ENCODE measurements at places on chromosomes 4 and X.

DNA sequence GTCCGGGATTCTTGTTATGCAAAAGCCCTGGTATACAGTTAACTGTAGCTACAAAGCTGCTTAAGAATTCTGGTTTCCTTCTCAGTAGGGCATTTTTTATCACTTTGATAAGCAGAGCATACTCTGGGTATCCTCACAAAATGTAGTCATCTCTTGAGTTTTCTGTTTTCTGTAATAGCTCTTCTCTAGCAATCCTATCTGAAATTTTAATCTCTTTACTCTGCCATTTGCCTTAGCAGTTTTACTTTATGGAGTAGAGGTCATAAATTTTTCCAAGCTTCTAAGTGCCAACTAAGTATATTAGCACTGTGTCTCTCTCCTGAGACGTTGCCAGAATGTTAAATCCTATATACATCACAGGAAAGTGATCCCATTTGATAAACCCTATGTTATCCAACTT lies 28.0 kb upstream of the BANK1 start:
- no peak for DNase-seq

GRCh38 chr4:2949782-2950125 lies 13.5 kb downstream of the NOP14 start:
- no peak for DNase-seq

DNA sequence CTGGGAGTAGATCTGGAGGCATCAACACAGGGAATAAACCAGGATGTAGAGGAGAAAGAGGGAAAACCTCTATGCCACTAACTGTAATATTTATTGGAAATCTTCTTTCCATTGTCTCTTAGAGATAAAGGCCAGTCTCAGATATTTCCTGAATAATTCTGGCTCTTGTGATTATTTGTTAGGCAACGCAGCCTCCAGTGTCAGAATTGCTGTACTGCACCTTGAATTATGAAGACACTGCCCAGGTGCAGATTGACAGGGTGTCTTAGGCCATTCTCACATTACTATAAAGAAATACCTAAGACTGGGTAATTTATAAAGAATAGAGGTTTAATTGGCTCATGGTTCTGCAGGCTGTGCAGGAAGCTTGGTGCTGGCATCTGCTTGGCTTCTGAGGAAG lies 100.7 kb upstream of the ZDHHC15 start:
- DNase-seq = no peak

GRCh38 chr4:161225327-161225726 lies 938.5 kb downstream of the FSTL5 start:
- no peak for DNase-seq

- no peak for DNase-seq
These were observed 68.9 kb downstream of the HTRA3 start for GRCh38 chr4:8338351-8338961.

GRCh38 chr4:5707366-5707765 lies 993 bp downstream of the EVC2 start:
- DNase-seq = no peak

- DNase-seq = no peak
These were observed 367.8 kb upstream of the RASGEF1B start for GRCh38 chr4:81839347-81840042.

DNA sequence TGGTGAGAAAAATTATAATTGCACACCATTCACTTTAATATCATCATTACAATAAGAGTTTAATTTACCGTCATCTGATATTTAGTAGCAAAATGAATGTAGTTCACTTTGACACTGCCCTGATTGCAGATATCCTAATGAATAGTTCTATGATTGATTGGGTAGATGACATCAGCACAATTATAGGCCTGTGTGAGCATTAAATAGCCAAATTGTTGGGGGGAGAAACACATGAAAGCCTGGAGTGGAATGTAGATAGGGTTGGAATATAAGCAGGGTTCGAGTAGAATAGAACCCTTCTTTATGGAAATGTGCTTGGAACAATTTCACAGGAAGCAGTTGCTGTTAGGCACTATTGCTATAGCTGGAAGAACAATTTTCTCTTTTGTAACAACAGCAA lies 1526.2 kb downstream of the RPA4 start:
- no peak for DNase-seq

DNA sequence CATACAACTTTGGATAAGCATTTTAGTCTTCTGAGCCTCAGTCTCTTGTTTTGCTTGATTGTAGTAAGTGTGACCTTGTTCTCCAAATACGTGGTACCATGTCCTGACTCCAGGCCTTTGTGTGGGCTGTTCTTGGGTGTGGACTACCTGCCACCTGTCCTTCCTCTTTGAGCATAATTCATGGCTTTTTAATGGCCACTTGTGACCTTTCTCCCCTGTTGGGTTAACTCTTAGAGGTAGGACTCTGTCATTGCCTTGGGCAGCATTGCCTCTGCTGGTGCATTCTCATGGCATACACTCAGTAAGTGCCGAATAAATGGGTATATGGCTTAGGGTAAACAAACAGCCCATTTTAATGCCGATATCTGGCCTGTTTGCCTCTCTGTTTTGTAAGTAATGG lies 3.0 kb downstream of the NSD2 start:
- no peak for DNase-seq

- no peak for DNase-seq
These were observed 260.8 kb upstream of the VCX start for GRCh38 chrX:7582191-7582590.

DNA sequence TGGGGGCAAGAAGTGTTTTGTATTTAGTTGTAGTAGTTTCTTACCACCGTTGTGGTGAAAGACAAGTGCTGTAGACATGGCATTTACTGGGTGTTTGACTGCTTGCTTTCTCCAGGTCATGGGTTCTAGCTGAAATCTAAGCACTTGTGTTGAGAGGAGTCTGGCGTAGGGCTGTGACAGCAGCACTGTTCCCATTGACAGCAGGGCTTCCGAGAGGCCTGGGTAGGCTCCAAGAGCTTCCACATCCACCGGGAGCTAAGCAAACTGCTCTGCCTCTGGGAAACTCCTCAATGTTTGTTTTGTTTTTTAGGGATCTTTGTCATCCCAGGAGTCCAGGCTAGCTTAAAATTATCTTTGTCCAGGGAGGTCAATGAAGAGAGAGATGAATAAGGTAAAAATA lies 44.3 kb downstream of the BMPR1B start:
- peak; percentile 39 for DNase-seq

DNA sequence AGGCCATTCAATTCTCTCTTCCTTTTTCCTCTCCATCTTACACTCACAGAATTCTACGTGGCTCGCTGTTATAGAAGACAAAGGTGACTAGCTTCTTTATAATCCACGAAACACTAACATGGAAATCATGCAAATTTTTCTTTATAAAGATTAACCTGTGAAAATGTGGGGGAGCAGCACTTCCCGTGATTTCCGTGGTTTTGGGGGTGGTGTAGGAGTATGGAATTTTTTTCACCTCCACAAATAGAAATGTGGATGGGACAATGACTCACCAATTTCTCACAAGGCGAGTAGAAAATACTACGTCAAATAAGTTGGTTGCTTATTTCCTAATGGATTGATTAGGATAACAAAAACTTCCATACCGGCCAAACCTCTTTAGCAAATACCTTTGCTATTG lies 719.2 kb upstream of the TENM3 start:
- DNase-seq = no peak

- DNase-seq = no peak
These were observed 143.3 kb downstream of the BANK1 start for GRCh38 chr4:101933855-101934254.

DNA sequence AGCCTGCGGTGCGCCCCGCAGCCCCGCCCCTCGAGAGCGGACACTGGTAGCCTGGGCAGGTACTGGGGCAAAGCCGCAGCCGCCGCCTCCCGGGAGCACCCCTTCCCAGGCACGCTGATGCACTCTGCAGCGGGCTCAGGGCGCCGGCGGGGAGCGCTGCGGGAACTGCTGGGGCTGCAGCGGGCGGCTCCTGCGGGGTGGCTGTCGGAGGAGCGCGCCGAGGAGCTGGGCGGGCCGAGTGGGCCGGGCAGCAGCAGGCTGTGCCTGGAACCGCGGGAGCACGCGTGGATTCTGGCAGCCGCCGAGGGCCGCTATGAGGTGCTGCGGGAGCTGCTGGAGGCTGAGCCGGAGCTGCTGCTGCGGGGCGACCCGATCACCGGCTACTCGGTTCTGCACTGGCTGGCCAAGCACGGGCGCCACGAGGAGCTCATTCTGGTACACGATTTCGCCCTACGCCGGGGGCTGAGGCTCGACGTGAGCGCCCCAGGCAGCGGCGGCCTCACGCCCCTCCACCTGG lies 401 bp downstream of the SOWAHD start:
- DNase-seq = no peak

DNA sequence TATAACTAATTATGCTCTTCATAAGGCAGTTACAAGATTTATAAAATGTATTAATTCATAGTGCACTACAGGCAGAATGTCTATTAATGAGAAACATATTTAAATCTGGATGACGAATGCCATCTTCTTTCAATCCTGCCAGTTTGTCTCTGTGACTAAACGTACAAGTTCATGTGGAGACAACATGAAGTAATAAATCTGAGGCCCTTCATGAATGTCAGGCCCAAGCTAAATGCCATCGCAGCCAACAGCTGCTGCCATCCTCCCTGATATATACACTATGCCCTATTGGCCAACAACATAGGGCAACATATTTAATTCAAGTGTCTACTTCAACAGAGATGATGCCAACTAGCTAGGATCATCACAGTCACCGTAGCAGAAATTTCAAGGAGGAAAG lies 43.7 kb downstream of the TSPAN5 start:
- no peak for DNase-seq

GRCh38 chr4:17557880-17558279 lies 19.1 kb upstream of the LAP3 start:
- DNase-seq = no peak

DNA sequence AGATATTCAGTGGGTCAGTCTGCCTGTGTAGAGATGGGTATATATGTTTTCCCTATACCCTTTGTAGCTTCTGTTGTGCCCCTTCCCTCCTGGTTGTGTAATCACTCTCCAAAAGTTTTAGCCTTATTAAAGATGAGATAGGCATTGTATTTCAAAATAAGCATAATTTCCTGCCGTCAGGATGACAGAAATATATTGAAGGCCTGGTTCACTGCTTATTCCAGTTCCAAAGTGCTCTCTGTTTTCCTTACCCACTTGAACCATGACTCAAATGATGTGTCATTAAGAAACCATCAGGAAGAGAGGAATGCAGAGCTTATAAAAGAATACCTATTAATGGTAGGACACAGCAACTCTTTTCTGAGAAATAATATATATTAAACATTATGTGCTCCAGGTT lies 178.5 kb downstream of the GABRB1 start:
- DNase-seq = no peak

DNA sequence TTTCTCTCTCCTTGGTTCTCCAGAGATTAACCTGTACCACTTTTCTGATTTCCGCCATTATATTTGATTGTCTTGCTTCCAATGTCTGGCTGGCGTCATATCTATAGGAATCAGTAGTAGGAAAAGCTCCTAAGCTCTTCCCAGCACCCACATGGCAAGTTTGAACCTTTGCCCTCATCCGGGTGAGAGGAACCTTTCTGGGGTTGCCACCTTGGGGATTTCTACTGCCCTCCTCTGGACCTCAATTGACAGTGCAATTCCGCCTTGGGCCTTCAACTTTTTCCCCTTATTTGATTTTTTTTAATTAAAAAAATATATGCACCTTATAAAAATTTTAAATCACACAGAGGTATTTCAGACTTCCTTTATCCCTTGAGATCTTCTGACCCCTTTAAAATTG lies 2.0 kb upstream of the CXorf66 start:
- DNase-seq = no peak

DNA sequence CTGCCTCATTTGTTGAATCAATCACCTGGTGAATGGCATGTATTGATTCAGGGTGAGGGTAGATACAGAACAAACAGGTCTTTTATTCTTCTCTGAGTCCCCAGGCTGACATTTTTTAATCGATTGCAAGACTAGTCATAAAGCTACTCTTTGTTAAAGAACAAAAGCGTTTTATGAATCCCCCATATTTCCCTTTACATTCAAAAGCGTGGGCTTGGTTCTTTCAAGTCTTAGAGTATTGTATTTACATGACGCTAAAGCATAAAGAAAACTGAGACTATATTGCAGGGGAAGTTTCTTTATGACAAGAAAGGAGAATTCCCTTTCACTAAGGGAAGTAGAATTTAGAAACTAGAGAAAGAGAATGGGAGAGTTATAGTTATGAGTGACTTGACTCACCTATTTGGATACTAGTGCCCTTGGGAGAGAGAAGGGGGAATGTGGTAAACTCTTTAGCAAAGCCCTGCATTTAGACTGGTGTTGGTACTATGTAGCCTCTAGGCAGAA lies 69.3 kb upstream of the PDE5A start:
- no peak for DNase-seq

- no peak for DNase-seq
These were observed 234.3 kb downstream of the HS3ST1 start for GRCh38 chr4:11194431-11194830.

DNA sequence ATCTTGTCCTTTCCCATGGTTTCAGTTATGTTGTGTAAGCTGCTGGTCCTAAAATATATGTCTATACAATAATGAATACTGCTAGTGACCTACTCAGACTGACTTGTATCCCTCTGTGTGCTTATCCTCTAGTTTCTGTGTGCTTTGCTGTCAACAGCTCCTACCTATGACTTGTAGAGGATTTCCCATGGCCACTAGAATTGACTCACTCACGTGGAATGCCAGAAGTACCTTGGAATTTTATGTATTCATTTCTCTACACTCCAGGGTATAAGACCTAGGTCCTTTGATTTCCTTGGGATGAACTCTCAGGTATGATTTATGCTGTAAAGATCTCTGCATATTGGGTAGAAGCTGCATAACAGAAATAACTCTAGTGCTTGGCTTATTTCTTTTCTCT lies 279.9 kb upstream of the SLIT2 start:
- DNase-seq = no peak

GRCh38 chr4:182748283-182748682 lies 168.9 kb downstream of the DCTD start:
- no peak for DNase-seq

GRCh38 chrX:140141444-140142029 lies 176.2 kb upstream of the CXorf66 start:
- no peak for DNase-seq

- no peak for DNase-seq
These were observed 1925.5 kb downstream of the ARAP2 start for GRCh38 chr4:34318773-34319172.

DNA sequence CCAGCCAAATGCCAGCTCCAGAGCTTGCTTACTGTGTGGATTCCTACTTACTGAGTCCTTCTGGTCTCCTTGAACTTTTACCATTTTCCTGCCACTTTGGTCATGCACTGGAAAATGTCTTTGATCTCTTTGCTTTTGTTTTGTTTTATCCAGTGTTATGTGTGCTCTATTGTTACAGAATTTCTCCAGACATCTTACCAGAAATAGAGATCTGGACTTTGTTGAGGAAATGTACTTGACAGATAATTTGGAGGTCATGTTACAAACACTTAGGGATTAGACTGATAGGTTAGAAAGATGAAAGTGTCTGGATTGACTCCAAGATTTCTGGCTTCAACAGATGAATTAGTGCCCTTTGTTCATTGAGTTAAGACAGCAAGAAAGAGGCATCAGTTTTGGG lies 5.7 kb upstream of the ZNF330 start:
- DNase-seq = no peak

DNA sequence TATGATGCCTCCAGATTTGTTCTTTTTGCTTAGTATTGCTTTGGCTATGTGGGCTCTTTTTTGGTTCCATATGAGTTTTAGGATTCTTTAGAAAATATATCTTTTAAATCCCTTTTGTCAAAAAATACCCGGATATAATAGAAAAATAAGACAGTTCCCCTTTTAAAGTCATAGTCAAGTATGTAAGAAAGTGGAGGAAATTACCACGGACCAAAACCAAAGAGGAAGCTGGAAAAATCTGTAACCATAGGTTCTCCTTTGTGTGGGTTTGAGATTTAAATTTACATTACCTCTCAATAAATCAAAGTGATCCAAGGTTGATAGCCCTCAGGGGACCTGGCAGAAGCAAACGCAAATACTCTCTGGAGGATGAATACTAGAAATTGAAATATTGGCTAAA lies 58.3 kb upstream of the PACRGL start:
- no peak for DNase-seq
